Choroid plexus epithelial cell (primary cell): ENCODE measurements at places on chromosomes 3 and 15.

DNA sequence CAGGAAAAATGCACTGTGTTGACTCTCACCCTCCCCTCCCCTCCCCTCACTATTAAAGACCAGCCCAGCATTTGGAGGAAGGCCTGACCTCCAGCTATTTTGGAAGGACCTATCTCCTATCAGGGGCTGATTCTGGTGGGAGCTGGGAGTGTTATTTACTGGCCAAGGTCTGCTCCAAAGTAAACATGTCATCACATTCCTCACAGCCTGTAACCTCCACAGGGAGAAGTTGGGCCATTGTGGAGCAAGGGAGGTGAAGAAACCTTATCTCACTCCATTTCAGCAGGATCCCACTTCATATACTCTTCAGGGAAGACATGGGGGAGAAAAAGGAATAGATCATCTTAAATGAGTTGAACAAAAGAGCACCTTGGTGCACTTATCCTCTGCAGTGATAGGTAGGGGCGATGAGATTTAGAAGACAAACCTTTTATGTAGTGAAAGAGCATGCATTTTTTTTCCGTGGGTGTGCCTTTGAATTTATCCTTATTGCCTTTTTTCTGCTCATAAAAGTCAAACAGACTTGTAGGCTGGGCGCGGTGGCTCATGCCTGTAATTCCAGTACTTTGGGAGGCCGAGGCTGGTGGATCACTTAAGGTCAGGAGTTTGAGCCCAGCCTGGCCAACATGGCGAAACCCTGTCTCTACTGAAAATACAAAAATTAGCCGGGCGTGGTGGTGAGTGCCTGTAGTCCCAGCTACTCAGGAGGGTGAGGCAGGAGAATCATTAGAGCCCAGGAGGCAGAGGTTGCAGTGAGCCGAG, 15.6 kb upstream of the FLNB start:
- no peak for DNase-seq

- DNase-seq = peak; percentile 58
These were observed 32.2 kb downstream of the SLC24A1 start for GRCh38 chr15:65653801-65654521.

- no peak for DNase-seq
These were observed 2.4 kb downstream of the CCR2 start for GRCh38 chr3:46356276-46356675.

DNA sequence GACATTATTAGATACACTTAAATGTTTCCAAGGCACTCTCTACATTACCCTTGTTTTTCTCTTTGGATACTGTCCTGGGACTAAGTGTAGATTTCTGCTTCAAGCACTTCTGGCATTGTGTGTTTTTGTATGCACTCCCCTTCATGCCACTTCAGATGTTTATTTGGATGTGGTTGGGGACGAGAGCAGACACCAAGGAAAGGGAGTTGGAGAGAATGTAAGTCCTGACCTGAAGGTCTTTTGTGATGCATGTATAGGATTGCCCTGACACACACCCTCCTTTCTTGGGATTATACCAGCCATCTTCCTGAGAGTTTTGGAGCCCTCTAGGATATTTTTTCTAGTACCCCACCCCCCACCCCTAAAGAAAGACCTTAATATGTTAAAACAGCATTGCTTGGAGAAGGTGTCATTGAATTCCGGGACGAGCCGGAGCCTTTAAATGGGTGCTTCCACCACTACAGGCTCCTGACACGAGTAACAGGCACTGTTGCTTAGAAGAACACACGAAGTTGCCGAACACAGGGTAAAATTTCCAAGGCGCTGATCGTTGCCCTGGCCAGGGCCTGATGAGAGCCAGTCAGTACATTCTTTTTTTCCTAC, 22.7 kb downstream of the PSMD6 start:
- no peak for DNase-seq

- peak; percentile 8 for DNase-seq
These were observed 481.2 kb upstream of the WNT5A start for GRCh38 chr3:55968331-55968730.

- no peak for DNase-seq
These were observed 99.3 kb upstream of the CHRNA7 start for GRCh38 chr15:31930967-31931366.

- DNase-seq = peak; percentile 76
These were observed 191.3 kb downstream of the LPP start for GRCh38 chr3:188345223-188345622.

- DNase-seq = peak; percentile 77
These were observed 3.9 kb downstream of the TMIE start for GRCh38 chr3:46705022-46705530.

- DNase-seq = no peak
These were observed 291.2 kb upstream of the C2CD4B start for GRCh38 chr15:62456011-62456920.

- peak; percentile 65 for DNase-seq
These were observed 601.4 kb downstream of the CADM2 start for GRCh38 chr3:85560088-85560785.

DNA sequence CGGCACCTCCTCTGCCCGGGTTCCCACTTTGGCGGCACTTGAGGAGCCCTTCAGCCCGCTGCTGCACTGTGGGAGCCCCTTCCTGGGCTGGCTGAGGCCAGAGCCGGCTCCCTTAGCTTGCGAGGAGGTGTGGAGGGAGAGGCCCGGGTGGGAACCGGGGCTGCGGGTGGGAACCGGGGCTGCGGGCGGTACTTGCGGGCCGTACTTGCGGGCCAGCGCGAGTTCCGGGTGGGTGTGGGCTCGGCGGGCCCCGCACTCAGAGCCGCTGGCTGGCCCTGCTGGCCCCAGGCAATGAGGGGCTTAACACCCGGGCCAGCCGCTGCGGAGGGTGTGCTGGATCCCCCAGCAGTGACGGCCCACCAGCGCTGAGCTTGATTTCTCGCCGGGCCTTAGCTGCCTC, 14.4 kb upstream of the DAPK2 start:
- no peak for DNase-seq

DNA sequence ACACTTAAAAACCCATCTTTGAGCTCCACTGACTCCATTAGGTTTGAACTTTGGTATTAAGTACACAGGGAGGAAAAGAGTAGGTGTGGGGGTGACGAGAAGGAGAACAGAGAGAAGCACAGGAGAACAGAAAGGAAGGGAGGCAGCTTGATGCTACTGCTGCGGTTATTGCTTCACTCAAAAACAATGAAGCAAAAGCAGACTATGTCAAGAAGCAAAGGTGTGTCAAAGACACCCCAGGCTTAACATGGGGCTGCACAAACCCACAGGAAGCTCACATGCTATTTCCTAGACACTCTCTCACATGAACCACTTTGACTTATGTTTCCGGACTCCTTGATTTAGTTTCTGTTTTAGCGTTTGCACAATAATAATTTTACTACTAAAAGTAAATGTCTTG, 961.0 kb upstream of the CFAP20DC start:
- no peak for DNase-seq

DNA sequence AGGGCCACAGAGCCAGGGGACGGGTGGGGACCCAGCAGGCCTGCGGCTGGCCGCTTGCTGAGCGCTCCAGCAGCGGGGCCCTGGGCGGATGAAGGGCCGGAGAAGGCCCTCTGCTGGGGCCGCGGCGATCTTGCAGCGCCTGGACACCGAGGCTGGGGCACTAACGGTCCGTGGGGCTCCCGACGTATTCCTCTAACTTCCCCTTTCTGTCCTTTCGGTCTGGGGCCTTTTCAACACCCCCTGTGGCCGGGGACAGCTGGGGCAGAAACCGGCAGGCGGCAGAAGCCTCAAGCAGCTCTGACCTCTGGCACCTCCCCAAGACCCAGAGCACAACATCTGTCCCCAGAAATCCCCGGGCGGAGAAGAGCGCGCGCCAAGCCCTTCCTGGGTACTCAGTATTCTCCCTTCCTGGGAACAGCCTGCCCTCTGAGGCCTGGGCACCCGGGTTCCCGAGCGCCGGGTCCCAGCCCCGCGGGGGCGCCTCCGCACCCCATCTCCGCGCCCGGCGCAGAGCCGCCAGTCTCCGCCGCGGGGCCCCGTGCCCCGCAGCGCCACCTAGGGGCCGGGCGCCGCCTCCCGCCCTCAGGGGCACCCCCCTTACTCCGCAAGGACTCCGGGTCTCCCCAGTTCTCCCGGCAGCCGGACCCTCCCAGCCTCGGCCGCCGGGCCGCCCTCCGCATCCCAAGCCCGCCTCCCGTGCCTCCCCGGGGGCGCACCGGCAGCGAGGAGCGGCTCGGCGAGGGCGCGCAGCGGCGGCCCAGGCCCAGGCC, 582 bp upstream of the SLCO3A1 start:
- DNase-seq = peak; percentile 18

- no peak for DNase-seq
These were observed 59.5 kb upstream of the SUCLG2 start for GRCh38 chr3:67713764-67714469.

- peak; percentile 95 for DNase-seq
These were observed 92.4 kb downstream of the GHSR start for GRCh38 chr3:172355836-172356235.

- DNase-seq = no peak
These were observed 98.3 kb upstream of the SLC6A11 start for GRCh38 chr3:10717756-10718155.

- no peak for DNase-seq
These were observed 212.3 kb downstream of the FGF12 start for GRCh38 chr3:192514754-192515663.

- DNase-seq = no peak
These were observed 110.1 kb downstream of the ROBO2 start for GRCh38 chr3:77150028-77150427.
